ENCODE measurements at places on chromosomes 12 and 14.

- peak; percentile 50 for DNase-seq
Observed at GRCh38 chr14:30620178-30620577, 1.9 kb upstream of the SCFD1 start.

DNA sequence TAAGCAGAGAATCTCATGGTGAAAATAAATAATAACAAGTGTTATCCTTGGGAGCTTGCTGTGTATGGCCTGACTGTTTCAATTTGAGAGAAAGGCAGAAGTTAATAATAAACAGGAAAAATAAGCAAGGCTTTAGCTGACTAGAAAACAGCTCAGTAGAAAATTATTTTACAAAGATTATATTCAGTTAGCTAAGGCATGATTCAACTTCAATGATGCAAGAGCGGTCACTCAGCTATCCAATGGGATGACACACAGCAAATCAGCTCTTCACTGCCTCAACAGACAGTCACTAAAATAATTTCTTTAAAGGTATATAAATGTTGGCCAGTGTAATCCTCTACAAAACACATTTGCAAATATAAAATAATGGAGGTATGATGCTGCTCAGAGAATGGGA, 18.6 kb downstream of the GSTZ1 start:
- no peak for DNase-seq

DNA sequence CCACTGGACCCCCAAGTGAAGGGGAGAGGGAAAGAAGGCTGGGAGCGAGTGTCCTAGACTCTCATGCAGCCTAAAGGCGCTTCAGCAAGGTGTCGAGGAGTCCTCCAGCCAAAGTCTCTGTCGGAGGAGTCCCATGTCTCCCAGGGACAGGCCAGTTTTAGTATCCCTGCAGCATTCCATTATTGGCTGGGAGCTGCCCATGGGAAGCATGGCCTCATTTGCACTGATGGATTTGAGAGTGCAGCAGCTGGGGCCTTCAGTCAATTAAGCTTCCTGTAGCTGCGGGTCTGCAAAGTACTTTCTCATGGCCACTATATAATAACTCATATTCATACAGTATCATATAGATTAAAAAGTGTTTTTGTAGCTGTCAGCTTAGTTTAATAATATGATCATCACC, 12.4 kb upstream of the RPH3A start:
- no peak for DNase-seq

GRCh38 chr14:55641290-55641689, 61.3 kb downstream of the KTN1 start:
- DNase-seq: no peak

DNA sequence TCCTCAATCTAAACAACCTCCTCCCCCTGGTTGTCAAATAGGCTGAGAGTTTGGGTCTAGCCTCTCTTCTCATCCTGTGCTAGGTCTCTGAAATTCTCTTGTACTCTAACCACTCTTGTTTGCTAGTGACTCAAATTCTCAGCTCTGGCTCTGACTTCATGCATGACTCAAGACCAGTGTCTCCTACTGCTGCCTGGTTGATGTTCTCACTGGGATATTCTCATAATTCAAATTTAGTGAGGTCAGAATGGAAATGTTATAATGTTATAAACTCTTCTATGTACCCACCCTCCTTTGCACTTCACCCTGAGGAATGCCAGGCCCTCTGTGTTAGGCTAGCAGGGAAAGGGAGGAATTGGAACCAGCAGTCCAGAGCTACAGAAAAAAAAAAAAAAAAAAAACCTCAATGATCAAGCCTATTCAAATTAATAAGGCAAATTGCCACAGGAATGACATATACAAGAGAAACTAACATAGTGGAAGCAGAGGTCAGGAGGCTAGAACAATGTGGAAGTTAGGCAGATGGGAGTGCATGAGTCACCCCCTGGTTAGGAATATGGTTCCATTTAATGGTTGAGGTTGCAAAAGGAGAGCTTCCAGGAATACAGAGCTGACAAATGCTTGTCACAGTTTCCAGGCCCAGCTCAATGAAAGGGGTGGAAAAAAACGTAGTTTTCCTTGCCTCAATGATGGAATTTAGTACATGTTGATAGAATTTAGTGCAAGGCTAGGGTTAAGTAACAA, 459.5 kb downstream of the RMST start:
- peak; percentile 34 for DNase-seq

- no peak for DNase-seq
Observed at GRCh38 chr12:116448165-116448739, 110.9 kb upstream of the MAP1LC3B2 start.

GRCh38 chr12:50224026-50224692, 57.0 kb upstream of the CERS5 start:
- peak; percentile 65 for DNase-seq

- DNase-seq: no peak
Observed at GRCh38 chr14:61388173-61388975, 67.0 kb downstream of the PRKCH start.

DNA sequence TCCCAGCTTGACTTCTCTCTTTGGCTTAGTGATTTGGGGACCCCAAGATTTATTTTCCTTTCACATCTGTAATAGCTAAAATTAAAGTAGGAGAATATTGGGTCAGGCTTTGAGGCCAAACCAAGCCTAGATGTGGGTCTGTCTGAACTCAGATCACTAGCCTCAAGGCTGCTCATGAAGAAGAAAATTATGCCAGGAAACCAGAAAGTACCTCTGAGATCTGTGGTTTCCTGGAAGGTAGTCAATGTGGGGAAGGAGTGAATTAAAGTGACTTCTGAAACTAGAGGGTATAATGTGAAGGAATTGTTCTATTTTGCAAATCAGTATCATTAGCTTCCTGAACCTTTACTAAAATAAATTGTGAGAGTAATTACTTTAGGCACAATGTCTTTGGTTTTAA, 13.4 kb upstream of the CLEC12A start:
- no peak for DNase-seq

- DNase-seq: peak; percentile 33
Observed at GRCh38 chr12:118188690-118189371, 52.9 kb downstream of the PEBP1 start.

GRCh38 chr14:21768116-21768874, 94.7 kb upstream of the OR4E1 start:
- DNase-seq: peak; percentile 13

- no peak for DNase-seq
Observed at GRCh38 chr12:19778797-19779196, 339.5 kb downstream of the AEBP2 start.

- peak; percentile 35 for DNase-seq
Observed at GRCh38 chr12:93571365-93571924, 1.0 kb upstream of the SOCS2 start.

DNA sequence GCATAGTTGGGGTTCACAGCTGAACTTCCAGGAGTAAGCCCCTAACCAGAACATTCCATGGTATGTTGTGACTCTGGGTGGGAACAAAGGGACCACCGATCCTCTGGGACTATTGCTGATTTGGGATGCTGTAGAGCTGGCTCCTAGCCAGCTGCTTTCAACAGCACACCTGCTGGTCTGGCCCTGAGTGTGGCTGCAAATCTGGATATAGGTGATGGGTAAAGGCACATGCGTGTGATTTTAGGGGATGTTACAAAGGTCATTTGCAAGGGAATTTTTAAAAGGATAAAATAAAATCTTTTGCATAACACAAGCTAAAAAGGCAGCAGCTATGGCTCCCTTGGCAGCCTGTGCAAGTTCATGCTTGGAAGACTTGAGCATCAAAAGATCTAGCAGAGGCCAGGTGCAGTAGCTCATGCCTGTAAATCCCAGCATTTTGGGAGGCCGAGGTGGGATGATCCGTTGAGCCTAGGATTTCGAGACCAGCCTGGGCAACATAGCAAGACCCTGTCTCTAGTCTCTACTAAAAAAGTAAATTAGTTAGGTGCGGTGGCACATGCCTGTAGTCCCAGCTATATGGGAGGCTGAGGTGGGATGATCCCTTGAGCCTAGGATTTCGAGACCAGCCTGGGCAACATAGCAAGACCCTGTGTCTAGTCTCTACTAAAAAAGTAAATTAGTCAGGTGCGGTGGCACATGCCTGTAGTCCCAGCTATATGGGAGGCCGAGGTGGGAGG, 1.6 kb downstream of the ALDH2 start:
- no peak for DNase-seq

DNA sequence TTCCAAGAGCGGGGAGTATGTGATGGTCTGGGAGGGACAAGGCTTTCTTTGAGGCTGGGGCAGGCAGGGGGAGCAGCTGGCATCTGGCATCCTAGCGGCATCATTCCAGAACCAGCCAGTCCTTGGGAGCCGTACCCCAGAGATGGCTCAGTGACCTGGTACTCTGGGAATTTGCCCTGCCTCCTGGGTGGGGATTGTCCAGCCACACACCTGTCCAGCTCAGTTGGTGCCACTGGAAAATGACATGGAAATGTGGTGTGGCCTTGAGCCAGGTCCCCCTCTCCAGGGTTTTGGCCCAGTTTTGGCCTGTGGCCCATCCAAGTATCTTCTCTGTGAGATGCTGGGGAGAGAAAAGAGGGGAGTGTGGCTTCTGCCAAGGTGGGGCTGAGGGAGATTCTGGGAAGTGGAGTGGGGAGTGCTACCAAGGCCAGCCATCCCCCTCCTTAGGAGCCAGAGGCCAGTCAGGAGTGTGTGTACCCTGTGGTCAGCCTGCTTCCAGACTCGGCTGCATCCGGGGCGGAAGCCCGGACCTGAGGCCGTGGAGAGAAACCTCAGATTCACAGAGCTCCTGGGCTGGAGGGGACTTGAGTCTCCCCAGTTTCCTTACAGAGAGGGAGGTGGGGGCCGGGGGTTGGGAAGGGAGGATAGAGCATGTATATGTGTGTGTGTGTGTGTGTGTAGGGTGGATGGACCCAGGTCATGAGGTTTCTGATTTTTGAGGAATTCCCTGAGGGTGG, 14.7 kb upstream of the KRT80 start:
- no peak for DNase-seq

- no peak for DNase-seq
Observed at GRCh38 chr14:57049848-57050247, 218.9 kb downstream of the EXOC5 start.

GRCh38 chr12:129903092-129903945, 506 bp downstream of the TMEM132D start:
- DNase-seq: no peak

DNA sequence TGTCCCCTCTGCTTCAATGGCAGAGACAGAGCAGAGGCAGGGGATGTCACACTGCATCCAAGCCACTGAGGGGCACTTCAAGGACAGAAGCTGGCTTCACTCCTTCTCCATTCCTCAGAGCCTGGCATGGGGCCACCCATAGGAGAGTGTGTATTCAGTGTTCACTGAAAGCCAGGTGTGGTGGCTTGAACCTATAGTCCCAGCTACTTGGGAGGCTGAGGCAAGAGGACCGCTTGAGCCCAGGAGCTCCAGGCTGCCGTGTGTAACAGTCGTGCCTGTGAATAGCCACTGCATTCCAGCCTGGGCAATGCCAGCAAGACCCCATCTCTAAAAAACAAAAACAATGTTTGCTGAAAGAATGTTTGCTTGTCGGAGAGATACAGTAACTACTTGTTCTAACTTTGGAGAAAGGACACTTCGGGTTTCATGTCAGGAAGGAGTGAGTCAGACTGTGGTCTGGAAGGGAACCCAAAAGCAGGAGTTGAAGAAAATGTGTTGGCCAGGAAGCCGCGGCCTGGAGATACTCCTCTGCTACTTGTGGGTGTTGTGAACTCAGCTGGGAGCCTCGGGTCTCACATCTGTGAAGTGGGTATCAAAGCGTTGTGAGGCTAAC, 43.4 kb downstream of the ELK3 start:
- peak; percentile 94 for DNase-seq

- no peak for DNase-seq
Observed at GRCh38 chr14:69651664-69652063, 40.3 kb downstream of the SUSD6 start.

- DNase-seq: peak; percentile 3
Observed at GRCh38 chr12:47990351-47991105, 13.7 kb downstream of the COL2A1 start.

GRCh38 chr14:31269634-31270195, 62.1 kb upstream of the HECTD1 start:
- DNase-seq: no peak

DNA sequence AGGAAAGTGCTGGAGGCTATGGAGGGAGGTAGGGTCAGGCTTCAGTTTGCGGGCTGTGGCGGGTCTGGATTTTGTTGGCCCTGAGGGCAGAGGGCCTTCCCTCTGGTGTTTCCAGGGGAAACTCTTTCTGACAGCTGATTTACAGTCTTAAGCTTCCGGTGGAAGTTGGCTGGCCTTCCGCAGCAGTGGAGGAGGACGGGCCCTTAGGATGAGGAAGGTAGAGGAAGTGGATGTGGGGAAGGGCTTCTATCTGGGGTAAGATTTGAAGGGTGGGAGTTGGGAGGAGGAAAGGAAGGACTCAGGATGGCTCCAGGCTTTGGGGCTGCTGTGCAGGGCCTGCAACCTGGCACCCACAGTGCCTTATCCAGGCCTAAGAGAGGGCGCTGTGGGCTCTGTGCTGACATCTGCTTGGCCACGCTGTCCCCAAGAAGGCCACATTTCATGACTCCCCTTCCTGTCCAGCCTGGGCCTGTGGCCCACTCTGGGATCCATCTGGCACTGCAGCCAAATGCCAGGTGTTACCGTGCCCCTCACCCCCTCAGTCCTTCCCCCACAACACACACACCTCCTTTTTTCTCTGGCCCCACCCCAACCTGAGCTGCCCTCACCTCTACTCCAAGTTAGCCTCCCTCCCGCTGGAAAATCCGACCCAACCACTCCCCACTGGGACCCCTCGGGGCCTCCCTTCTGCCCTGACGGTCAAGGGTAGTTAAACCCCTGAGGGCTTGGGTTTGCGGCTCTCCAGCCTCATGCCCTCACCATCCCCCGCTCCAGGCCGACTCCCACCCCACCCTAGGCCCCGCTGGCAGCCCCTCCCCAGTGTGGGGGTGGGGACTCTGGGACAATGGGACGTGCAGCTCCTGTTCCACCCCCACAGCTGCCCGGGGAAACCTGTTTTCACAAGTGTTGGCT, 7.7 kb upstream of the PPP1R13B start:
- DNase-seq: no peak

GRCh38 chr12:68958322-68958721, 25.4 kb upstream of the CPM start:
- no peak for DNase-seq

GRCh38 chr14:42368234-42368633, 761.6 kb downstream of the LRFN5 start:
- DNase-seq: no peak

DNA sequence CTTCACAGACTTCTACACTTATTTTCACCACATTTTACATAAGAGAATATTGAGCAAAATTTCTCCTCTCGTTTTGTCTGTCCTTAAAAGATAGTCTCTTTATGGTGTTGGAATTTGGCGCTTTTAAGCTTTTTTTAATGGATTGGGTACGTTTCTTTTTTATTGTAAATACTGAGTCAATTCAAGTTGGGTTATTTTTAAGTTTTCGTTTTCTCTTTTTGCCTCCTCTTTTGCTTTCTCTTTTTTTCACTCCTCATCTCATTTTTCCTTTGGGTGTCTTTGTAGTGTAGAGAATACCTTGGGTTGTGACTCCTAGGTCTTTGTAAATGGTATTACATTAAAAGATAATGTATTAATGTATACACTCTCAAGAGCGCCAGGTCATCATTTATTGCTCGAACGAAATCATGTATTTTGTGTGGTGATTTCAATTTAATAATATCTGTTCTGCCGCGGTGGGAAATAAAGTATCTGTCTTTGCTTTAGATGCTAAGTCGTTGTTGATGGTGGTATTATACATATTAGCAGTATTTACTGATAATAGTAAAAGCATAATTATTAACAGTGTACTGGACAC, 845 bp downstream of the TMX1 start:
- DNase-seq: no peak

GRCh38 chr12:20289520-20289919, 78.8 kb upstream of the PDE3A start:
- DNase-seq: no peak

- peak; percentile 37 for DNase-seq
Observed at GRCh38 chr12:104006929-104007328, 41.3 kb downstream of the TDG start.
